ENCODE measurements at places on chromosomes 13 and 19.

GRCh38 chr13:35716186-35716585, 239.7 kb upstream of the MAB21L1 start:
- no peak for DNase-seq

GRCh38 chr13:27054760-27055159, 116.9 kb downstream of the USP12 start:
- DNase-seq = no peak

DNA sequence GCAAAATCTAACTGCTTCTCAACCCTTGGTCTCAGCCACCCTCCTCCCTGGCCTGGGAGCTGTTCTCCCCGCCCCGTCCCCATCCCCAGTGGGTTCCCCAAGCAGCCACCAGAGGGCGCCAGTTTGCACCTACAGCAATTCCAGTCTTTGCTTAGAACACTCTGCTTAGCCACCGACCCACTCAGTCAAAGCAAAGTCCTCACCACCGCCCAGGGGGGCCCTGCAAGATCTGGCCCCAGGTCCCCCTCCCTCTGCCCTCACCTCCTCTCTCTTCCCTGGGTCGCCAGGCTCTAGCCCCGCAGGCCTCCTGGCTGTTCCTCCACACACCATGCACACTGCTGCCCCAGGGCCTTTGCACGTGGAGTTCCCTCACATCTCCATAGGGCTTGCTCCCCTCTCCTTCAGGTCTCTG, 12.4 kb downstream of the TMEM143 start:
- DNase-seq = no peak

DNA sequence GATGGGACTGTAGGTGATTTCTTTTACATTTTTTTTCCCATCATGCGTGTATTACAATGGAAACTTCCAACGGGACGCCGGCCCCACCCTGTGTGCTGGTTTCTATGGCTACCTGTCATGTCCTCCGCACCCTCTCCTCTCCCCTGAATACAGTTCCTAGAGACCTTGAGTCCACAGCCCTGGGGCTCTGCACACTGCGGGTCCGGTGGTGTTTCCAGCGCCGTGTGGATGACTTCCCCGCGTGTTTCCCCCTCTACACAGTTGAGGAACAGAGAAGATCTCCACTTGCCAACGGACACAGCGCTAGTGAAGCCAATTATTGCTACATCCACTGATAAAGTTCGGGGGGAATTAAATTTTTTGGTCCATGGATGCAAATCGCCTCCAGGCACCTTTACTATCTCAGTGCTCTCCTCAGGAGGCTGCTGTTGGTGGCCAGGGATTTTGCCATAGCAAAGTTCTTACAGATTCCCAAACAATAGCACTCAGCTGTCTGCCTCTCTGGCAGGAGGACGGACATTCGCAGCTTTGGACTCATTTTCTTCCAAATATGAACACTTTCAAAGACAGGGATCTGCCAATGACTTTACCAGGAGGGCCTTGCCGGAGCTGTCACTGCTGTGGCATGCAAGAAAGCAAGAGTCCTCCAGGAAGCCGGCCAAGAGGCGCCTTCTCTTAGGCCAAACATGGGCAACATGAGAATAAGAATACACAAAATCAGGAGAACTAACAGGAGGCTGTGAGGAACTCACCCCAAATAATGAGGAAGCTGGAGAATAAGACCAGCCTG, 39.3 kb upstream of the GAS6 start:
- no peak for DNase-seq

- no peak for DNase-seq
Measured at GRCh38 chr19:42333975-42334696, 8.7 kb downstream of the MEGF8 start.

GRCh38 chr13:30895773-30896172, 10.3 kb upstream of the MEDAG start:
- DNase-seq = peak; percentile 88

GRCh38 chr19:5395556-5395955, 54.9 kb upstream of the PTPRS start:
- DNase-seq = no peak

GRCh38 chr13:98181111-98181815, 4.2 kb upstream of the RNF113B start:
- DNase-seq = no peak

- DNase-seq = no peak
Measured at GRCh38 chr13:42378383-42378780, 106.4 kb downstream of the AKAP11 start.

GRCh38 chr13:48151363-48152161, 56.7 kb upstream of the MED4 start:
- DNase-seq = no peak

DNA sequence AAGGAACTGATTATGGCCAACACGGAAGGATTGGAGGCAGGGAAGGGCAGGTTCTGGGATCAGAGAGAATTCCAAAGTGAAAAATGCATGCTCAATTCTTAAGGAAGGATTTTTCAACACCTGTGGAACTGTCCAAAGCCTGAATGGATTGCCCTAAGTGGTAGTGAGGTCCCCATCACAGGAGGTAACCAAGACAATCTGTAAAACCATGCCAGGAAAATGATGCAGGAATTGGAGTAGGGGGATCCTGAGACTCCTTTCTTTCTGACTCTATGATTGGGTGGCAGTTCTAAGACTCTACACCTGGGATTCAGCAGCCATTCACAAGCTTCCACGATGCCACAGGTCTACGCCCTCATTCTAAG, 56.5 kb upstream of the ZNRF4 start:
- DNase-seq = no peak

DNA sequence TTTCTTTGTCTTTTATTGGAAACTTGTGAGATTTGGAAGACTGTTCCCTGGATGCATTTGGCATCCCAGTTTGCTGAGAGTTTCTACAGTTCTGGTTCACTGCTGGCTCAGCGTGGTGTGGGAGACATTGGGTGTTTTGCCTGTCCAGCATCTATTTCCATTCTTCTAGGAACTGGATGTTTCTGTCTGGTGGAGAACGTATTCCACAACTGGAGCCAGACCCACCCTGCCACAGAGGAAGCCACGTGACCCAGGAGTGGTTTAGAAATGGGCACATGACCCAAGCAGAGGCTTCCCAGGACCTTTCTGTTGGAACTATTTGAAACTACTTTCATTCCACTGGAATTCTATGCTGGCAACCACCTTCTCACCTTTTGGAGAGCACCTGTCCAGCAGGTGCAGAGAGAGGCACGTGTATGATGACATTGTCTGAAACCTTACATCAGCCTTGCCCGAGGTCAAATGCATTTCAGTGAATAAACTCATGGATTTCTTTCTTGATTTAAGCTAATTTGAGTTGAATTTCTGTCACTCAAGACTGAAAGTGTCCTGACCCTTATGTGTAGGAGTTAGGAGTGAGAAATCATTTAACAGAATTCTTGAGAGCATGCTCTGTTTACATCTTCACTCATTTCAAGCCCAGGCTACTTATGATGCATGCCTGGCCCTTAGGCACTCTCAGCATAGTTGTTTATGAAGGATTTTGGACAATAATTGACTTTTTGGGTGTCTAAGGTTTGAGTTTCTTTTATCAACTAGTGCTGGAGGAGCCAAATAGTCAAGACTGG, 121.8 kb downstream of the AKAP11 start:
- DNase-seq = no peak

- DNase-seq = no peak
Measured at GRCh38 chr13:42969565-42970172, 22.4 kb downstream of the EPSTI1 start.

GRCh38 chr13:96710166-96710862, 284.0 kb downstream of the OXGR1 start:
- no peak for DNase-seq

- no peak for DNase-seq
Measured at GRCh38 chr19:35458731-35459391, 10.8 kb downstream of the FFAR2 start.

DNA sequence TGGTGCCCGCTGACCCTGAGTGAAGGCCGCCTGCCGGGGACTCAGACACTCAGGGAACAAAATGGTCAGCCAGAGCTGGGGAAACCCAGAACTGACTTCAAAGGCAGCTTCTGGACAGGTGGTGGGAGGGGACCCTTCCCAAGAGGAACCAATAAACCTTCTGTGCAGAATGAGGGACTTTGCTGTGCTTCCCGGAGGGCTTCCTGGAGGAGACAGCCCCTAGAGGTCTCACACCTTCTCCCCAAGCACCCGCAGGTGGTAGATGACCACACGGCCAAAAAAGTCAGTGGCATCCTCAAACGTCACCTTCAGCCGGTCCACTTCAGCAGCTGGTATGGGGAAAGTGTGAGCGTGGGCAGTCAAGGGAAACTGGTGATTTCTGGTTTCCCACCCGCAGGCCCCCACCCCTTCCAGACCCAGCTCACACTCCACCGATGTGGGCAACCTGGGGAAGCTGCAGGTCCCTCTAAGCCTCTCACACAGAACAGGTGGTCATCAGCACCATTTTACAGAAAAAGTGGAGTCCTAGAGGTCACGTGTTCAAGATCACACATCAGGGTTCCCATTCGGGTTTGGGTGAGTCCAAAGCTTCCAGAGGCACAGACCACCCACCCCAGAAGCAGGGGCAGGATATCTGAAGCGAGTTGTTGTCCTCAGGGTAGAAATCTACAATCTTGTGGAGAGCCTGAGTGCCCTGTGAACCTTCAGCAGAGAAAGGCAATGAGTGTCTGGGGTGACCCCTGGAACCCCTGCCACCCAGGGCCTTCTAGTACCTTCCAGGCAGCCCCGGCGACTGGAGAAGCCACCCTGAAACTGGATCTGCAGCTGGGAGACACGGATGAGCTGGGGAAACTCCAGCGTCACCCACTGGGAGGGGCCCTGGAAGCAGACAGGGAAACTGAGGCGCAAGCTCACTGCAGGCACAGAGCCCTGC, 1.2 kb downstream of the NR2C2AP start:
- DNase-seq = no peak

GRCh38 chr13:35768551-35768950, 292.1 kb upstream of the MAB21L1 start:
- peak; percentile 21 for DNase-seq

DNA sequence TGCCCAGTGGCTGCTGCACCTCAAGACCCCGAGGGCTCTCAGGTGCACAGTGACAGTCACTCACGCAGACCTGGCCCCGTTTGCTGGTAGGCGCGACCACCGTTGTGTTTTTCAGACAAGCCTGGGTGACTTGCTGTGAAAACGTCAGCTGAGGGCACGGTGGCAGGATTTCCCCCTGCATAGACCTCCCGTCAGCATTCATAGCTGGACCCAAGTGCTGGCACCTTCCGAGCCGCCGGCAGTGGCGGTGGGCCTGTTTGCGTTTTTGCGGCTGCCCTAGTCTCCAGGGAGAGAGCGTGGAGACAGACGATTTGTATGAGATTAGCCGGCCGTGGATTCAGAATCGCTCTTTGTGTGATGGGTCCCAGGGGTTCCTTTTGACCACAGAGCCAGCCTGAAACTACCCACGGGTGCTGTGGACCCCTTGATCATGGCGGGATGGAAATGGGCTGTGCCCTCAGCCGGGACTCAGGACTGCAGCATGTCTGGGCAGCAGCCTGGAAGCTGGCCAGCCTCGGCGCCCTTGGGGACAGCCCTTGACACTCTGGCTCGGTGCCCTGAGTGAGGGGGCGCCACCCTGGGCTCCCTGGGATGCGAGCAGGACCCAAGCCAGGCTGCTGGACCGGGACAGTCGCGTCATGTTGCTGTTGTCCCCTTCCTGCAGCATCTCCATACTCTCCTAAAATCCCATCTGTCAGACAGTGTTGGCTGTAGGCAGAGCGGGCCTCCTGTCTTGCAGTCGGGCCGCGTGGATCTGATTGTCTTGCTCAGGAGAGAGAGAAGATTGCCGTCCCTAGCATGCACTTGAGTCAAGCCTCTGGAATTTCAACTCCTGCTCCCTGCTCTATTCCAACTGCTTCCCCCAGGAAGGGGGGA, 8.6 kb downstream of the KDM4B start:
- no peak for DNase-seq

GRCh38 chr19:10712045-10712444, 5.8 kb upstream of the DNM2 start:
- no peak for DNase-seq

- no peak for DNase-seq
Measured at GRCh38 chr19:45153339-45154063, 7.3 kb downstream of the NKPD1 start.

DNA sequence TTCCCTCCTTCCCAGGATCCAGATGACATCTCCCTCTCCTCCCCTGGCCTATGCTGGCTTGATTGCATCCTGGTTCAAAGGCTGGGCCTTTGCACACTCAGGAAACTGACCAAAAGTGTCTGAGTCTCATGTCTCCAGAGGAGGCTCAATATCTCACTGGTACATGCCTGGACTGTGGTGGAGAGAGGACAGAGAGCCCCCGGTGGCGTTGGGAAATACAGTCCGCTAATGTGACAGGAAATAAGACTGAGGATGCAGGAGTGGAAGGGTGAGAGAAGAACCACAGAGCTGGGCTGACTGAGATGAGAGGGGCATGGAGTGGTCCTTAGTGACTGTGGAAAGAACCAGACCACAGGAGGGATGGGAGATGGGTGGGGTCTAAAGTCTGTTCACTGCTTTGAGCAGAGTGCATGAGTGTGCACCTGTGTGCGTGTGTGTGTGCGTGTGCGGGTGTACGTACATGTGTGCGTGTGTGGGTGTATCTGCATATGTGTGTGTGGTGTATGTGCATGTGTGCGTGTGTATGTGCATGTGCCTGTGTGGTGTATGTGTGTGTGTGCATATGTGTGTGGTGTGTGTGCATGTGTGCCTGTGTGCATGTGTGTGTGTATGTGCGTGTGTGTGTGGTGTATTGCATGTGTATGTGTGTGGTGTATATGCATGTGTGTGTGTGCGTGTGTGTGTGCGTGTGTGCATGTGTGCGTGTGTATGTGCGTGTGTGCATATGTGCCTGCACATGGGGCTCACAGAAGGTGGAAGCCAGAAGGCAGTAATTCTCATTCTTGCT, 1.9 kb downstream of the SIGLEC5 start:
- no peak for DNase-seq

Data from stromal cell of bone marrow (primary cell).